ENCODE measurements at places on chromosomes 5 and 9. TPM values are rescaled to one million over a fixed set of nuclear protein-coding genes. Genes with fewer than 3 reads are reported as not detected.
A peak's percentile ranks its signal among the peaks of the same experiment; 100 is the strongest.

The CAMK2A gene
- not detected for total RNA-seq

The GPBP1 gene
- 112 TPM for total RNA-seq

GRCh38 chr5:79872291-79872690 is 118.8 kb downstream of the MTX3 start:
- no peak for DNase-seq

The EDIL3 gene
- not detected for total RNA-seq

- DNase-seq: no peak
Observed at GRCh38 chr5:68250661-68251298, 35.2 kb downstream of the PIK3R1 start.

GRCh38 chr5:132011622-132012343 is at the start of gene ACSL6:
Gene ACSL6 (minus strand): TSS chr5:132011658. CDS start chr5:132011553, 105 bp downstream.
- peak; percentile 67 for DNase-seq

DNA sequence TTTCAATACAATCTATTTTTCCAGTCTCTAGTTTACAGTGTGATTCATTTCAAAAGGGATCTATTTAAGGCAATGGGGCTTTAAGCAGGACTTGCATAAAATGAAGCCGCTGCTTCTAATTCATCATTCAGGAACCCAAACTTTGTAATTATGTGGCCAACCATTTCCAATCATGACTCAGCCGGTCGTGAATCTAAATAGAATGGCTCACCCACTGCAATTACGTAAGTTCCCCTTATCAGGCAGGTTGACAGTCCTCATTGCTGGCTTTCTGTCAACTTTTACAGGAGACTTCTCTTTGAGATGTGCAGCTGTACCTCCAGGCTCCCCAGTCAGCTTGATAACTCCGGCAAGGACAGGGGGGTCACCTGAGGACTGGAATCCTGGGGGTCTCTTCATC is 152.8 kb upstream of the DAP start:
- no peak for DNase-seq

DNA sequence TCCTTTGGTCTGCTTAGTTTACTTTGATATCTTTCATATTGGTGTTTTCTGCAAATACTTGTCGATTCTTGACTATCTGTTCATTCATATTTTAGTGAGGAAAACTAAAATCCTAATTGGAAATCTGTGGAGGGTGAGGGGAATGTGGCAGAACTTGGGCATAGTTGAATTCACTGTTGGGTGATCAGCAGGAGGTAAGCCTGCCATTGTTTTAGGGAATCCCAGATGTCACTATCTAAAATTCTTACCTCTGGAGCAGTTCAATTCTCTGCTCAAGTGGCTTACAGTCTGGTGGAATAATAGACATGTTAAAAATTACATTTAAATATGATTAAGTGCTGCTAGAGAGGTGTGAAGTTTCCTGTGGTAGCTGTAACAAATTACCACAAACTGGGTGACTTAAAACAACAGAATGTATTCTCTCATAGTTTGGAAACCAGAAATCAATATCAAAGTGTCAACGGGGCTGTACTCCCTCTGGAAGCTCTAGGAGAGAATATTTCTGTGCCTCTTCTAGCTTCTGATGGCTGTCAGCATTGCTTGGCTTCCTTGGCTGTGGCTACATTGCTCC is 90.3 kb upstream of the GCNT4 start:
- no peak for DNase-seq

- no peak for DNase-seq
Observed at GRCh38 chr9:134434894-134435506, 108.7 kb downstream of the RXRA start.

GRCh38 chr5:170110403-170111087 is 4.8 kb downstream of the FOXI1 start:
- no peak for DNase-seq

The SLC6A19 gene
- total RNA-seq: not detected

GRCh38 chr9:12719431-12719830 is 26.2 kb downstream of the TYRP1 start:
- DNase-seq: no peak

DNA sequence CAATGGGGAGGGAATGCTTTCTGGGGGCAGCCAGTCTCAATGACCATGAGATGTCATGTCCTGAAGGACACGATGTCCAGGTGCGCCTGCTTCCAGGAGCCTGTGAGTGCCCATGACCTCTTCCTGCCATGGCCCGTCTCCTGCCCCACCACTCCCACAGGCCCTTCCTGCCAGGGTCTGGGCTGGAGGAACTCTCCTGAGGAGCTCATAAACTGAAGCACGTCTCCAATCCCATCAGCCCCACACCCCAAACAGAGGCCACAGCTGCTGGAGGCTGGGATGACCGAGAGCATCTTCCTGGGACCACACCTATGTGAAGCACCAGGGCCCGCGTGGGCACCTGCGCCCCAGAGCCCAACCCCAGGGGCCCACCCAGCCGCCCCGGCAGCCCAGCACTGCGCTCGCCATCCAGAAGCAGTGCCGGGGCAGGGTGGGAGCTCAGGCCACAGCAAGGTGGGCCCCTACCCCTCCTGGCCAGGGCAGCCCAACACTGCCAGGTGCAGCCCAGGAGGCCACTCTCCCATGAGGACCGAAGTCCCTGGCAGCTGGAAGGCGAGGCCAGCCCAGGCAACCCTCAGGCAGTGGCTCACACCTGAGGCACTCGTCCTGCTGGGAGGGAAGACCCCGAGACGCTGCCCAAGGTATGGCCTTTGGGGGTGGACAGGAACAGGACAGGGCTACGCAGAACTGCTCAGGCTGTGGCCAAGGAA is 53.9 kb upstream of the UBAC1 start:
- peak; percentile 25 for DNase-seq

GRCh38 chr9:113638897-113639296 is 175.4 kb downstream of the RGS3 start:
- no peak for DNase-seq

DNA sequence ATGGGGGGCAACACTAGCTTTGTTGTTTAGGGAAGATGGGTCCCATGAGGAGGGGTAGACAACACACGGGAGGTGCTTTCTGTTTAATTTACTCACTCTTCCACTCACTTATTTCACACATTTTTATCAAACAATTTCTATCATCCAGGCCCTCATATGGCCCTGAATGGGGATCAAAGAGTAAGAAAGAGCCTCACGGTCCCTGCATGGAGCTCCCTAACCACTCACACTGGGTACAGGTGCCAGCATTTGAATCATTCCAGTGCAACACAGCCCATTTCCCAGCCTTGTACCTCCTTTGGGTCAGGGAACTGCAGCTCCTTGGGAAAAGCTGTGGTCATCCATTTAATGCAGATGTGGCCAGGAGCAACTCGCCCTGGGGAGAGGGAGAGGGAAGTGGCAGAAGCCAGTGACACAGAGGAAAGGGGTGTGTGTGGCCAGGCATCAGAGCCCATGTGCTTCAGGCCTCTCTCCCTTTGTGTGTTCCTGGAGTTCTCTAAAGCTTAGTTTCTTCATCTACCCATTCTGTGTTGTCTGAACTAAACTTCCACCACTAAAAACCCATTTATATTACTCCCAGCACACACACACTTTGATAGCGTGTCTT is 185.4 kb downstream of the PJA2 start:
- no peak for DNase-seq

The FAT2 gene
- total RNA-seq: not detected

DNA sequence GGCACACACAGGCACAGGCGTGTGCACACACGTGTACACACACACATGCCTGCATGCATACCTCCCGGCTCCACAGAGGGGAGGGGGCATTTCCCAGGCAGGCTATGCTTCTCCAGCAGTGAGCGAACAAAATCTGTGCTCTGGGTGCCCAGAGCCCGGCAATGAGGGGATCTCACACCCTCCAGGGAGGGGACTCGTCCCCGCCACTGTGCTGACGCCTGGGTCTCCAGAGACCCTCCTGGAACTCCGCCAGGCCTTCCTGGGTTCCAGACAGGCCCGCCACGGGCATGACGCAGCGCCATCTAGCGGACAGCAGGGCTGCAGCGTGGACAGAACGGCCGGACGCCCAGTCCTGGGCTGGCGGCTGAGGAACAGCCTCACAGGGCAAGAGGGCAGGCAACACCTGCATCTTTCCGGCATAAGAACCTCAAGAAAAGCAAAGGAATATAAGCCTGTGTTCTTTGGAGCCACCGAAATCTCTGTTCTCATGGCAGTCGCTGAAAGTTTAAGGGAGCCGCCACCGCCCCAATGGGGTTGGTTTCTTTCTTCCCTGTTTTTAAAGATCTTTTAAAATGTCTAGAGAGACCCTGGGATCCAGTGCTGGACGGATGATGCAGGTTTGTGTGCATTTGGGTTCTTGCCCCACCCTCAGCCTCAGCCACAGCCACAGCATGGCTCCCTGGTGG is 135.6 kb upstream of the PPP1R26 start:
- DNase-seq: peak; percentile 73

Measured in activated naive CD8-positive, alpha-beta T cell treated with anti-CD3 and anti-CD28 coated beads, Interleukin-2, amount 10 ng/mL, durations not matched to agents 7 days and 5 days (primary cell).